ENCODE measurements at places on chromosomes 12 and 14. TPM values are rescaled to one million over a fixed set of nuclear protein-coding genes. Genes with fewer than 3 reads are reported as not detected.

DNA sequence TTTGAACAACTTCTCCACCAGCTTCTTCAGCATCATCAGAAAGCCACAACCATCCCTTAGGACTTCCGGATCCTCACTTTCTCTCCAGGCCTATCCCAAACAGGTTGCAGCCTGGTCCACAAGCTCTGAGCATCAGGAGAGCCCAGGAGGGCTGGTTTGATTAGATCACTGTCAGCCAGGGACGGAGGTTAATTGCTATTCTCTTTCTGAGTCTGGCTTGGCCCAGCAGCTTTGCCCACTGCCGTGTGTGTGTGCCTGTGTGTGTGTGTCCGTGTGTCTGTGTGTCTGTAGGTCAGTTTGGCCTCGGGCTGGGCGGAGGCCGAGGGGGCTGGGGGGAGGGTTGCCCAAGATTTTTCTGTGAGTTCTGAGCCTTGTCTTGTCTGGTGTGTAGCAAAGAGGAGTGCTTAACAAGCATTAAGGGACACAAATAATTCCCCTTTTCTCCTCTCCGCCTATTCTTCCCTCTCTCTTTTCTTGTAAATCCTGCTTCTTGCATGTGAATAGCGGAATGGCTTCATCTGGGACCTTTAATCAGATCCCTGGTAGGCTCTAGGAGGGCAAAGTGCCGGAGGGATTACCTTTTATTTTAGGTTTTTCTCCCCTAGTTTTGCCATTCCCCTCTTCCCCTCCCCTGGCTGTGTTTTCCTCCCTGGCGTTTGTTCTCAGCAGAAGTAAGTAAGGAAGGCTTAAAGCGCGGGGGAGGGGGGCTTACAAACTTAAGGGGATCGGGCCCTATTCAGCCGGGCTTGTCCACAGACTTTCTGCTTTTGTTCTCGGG is 138.2 kb upstream of the LHX5 start:
- no peak for DNase-seq

DNA sequence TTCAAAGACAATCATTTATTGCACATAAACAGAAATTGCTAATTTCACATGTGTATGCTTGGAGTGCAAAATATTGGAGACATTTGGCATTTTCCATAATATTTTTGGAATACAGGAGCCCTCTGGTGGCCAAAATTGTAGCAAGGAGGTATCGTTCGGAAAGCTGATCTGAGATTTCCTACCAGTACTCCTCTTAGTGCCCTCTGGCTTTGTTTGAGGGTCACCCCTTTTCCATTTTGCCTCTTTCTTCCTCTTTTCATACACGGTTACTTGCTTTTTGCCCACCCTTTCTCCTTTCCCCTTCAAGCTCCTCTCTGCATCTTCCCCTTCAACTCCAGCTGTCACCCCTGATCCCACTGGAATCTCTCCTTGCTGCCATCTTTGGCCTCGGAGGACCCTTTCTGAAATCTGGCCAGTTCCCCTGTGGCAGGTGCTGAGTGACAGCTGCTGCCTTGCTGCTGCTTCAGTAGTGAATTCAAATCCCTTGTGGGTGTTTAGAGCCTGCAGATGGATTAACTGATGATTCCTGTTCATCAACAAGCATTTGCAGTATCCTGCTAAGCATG is 164.6 kb upstream of the PARP11 start:
- DNase-seq = no peak

DNA sequence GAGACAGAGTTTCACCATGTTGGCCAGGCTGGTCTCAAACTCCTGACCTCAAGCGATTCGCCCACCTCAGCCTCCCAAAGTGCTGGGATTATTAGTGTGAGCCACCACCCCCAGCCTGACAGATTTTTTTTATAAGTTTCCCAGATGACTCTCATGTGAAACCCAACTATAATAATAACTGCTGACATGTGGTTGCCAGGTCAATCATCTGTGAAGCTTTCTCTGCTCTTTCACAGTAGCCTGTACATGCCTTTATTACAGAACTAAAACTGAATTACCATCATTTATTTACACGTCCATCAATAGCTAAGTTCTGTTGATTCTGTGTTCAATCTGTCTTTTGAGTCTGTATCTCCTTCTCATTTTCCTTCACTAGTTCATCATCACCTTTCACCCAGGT is 218.5 kb downstream of the RPS29 start:
- DNase-seq = no peak

DNA sequence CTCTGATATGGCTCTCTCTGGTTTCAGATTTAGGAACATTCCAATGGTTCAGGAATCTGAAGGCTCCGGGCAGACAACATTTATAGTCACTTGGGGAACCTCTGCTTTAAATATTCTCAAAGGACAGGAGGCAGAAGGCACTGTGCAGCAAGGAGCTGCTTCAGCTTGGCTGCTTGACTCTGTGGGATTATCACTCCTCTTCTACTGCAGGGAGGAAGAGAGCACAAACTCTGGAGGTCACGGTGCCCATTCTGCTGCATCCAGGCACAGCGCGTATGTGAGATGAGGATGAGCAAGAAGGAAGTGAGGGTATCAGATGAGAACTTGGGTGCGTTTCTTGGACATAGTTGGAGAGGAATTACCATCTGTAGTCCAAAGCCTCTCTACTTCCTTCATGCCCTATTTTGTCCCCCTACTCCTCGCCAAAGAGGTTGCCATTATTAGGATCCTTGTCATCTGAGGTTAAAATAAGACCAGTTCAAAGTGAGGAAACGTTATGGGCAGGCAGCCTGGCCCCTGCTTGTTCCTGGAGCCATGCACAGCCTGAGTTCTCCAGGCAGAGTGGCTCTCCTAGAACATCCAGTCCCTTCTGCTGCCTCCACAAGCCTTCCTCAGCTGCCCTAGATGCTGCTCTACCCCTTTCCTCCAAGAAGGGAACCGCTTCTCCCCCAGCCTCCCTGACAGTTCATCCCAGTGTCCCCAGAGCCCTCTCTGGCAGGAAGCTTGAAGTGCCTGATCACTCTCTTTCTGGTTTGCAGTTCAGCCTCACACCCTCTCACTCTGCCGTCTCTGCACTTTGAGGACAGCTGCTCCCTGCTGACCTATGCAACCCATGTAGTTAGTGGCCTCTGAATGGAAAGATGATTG is 12.5 kb downstream of the FGF6 start:
- no peak for DNase-seq

DNA sequence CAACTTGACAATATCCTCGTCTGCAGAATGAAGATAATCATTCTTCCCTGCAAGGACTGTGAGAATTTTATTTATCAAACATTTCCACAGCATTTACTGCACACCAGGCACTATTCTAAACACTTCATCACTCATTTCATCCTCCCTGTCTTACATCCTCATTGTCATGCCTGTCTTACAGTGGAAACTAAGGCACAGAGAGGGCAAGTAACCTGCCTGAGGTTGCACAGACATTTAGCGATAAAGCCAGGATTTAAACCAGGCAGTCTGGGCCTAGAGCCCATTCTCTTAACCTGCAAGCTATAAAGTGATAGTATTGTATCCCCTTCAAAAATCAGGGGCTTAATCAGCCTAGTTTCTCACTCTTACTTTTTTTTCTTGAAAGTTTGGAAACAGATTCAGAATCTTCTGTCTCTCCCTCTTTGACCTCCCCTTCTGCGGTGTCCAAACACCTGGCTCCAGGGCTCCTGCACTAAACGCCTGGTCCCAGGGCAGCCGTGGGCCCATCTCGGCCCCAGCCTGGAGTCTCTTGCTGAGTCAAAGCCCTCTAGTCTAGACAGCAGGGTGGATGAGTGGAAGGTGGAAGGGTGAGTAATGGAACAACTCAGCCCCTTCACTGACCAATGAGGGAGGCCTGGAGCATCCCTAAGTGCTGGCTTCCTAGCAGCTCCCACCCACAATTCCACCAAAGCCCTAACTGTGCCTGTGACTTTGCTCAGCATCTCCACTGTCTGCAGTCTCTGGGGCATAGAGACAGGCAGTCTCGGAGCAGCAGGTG is 12.5 kb downstream of the ISM2 start:
- DNase-seq = peak; percentile 70

DNA sequence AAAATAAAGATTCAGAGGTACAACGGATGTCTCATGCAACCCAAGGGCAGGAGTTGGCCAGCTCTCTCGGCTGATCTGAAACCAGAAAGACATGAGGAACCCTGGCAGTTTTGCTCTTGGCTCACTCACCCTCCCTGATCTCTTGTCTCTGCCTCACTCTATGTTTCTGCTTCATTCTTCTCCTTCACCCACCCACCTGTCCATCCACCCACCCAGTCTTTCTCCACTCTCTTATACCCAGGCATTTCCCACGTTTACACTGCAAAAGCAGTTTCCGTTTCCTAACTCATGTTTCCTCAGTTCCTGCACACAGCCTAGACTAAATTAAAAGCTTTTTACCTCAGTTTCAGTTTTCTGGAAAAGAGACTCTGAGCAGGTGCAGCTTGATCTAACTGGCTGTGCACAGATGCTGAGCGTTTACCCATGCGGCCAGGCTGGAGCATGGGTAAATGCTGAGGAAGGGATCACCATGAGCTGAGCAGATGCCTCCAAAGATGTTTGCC is 157.6 kb downstream of the PRKCH start:
- no peak for DNase-seq

DNA sequence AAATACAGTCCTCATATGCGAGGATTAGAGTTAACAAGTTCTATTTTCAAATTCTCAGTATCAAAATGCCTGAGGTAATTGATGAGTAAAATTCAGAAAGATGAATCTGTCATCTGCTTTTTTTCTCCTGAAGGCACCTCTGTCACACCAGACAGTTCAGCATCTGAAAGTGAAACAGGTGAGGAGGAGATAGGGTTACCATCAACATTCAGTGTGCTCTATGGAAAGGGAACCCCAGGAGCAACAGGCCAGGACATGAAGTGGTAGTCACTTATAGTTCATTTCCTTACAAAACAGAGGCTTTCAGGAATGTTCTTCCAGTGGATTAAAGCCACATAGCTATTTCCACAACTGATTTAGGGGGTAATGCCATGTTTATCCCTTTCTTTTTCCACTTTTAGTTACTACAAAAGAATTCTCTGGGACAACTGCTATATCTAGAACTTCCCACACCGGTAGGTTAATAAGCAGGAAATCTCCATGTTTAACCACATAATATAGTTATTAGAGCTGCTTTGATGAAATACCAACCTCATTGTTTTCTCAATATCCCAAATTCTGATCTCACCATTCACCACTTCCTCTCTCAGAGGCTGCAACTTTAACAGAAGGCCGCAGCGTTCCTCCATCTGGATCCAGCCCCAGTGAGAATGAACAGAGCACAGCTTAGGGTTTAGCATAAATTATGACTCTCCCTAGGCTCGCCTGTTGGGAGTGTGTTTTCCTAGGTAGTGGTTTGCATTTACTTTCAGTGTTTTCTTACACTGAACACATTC is 177.0 kb upstream of the CNTN1 start:
- DNase-seq = no peak

- no peak for DNase-seq
Observed at GRCh38 chr12:6548556-6548955, 7.3 kb downstream of the IFFO1 start.

GRCh38 chr14:88611878-88612277 is 49.0 kb downstream of the ZC3H14 start:
- DNase-seq = no peak

GRCh38 chr14:54567639-54568561 is 972 bp downstream of the SAMD4A start:
- no peak for DNase-seq

GRCh38 chr12:129200576-129200975 is 347.3 kb downstream of the GLT1D1 start:
- no peak for DNase-seq

- no peak for DNase-seq
Observed at GRCh38 chr12:91651728-91652127, 469.1 kb upstream of the DCN start.

GRCh38 chr14:28902930-28903329 is 136.3 kb downstream of the FOXG1 start:
- DNase-seq = no peak

GRCh38 chr12:32198555-32198954 is 91.9 kb downstream of the BICD1 start:
- peak; percentile 62 for DNase-seq

- DNase-seq = no peak
Observed at GRCh38 chr14:56334458-56334857, 216.2 kb downstream of the PELI2 start.

- peak; percentile 13 for DNase-seq
Observed at GRCh38 chr12:2057041-2057794, 4.4 kb downstream of the CACNA1C start.

DNA sequence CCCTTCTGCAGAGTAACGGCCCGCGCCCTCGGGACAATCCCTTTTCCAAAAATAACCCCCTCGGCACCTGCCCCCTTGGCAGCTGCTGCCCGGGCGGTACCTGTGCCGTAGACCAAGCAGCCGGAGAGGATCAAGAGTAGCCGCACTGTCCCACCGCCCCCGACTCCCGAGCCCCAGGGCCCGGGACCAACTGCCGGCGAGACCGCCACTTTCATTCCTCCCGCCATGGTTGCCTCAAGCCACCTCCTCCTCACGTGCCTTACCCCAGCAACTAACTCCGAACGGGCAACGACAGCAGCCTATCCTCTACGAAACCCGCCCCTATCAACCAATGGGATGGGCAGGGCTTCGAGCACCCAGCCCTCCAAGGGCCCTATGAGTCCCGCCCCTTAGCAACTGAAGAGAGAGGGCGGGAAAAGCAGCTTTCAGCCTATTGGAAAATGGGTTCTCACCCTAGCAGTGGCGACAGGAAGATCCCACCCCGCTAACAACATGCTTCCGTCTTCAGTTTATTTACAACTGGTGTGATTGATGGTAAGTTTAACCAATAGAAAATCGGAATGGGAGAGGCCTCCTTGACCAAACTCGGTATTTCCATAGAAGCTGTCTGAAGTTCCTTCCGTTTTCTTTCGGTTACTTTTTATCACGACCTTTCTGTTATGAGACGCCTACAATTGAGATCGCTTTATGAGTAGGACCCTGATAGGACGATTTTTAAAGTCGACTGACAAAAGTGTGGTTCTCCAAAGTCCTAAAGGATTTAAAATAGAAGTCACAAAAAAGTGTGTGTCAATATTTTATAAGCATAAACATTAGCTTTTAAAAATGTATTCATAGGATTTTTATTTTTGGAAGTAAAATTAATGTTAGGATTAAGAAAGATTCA is at the start of gene NEMP1:
NEMP1 (minus strand) TSS at position 273 of the 886 bp plus-strand sequence; CDS start at position 227, 46 bp downstream.
- peak; percentile 100 for DNase-seq

- DNase-seq = no peak
Observed at GRCh38 chr12:109130297-109131153, 14.1 kb downstream of the ACACB start.

DNA sequence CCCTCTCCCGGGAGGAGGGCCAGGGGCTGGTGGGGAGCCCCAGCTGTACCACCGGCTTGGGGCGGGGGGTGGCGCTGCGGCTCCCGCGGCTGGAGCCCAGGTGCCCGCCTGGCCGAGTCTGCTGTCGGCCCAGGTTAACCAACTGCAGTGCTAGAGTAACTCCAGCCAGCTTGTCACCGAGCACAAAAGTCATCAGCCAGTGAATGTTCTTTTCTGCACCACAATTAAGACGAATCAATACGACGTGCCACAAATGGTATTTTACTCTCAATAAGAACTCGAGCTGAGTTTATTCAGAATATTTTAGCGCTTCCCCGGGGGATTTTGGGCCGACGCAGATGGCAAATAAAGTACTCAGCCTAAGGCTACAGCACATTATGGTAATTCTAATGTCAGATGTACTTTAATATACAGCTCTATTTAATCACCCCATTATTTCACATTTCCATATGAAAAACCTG is 83.2 kb downstream of the BCL11B start:
- DNase-seq = no peak

- no peak for DNase-seq
Observed at GRCh38 chr12:20044846-20045245, 323.5 kb upstream of the PDE3A start.

Gene SRRM4
- not detected for total RNA-seq

Gene ACSS3
- not detected for total RNA-seq

Gene ACVRL1
- 10.3 TPM for total RNA-seq

Gene FZD10
- not detected for total RNA-seq

Gene TDRD9
- total RNA-seq = not detected

Gene KSR2
- total RNA-seq = 0.10 TPM

Gene CCDC184
- total RNA-seq = 0.29 TPM

Gene ZBTB1
- 37.8 TPM for total RNA-seq

Gene IFNG-AS1
- not detected for total RNA-seq
